T-helper 17 cell (primary cell): ENCODE measurements at places on chromosomes 7 and 10. TPM values are rescaled to one million over a fixed set of nuclear protein-coding genes. Genes with fewer than 3 reads are reported as not detected.

DNA sequence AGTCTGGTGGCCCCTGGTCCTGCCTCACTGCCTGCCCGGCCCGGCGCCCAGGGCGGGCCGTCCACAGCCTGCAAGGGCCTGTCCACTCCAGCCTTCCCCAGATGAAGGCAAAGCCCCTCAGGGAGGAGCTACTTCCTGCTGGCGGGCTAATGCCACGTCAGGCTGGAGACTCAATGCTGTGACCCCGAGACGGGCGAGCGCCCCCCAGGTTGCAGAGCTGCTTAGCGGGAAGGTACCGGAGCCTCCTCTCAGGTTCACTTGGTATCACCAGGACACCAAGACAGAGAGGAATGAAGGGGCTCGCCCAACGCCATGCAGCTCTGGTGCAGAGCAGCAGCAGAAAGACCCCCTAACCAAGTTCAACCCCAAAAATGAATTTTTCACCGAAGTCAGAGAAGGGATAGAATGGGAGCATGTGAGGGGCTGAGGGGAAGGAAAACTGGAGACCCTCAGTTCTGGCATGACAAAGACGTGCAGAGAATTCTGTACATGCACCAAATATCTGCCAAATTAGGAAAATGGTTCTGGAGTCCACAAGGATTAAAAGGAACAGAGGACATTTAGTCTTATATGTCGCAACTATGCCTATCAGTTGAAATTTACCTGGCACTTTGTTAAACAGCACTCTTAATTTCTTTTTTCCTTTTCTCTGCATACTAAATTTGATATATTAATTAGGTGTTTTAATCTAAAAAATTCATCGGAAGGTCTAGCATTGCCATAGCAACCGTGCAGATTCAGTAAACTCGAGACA, 2.8 kb downstream of the STK32C start:
- H3K27ac ChIP-seq = no peak overlapping the region
- H3K4me3 ChIP-seq = no peak overlapping the region
- H3K4me1 ChIP-seq = peaks cover 7% of the 10 kb centered on the region
- no peaks in the 10 kb centered on the region for H3K36me3 ChIP-seq

DNA sequence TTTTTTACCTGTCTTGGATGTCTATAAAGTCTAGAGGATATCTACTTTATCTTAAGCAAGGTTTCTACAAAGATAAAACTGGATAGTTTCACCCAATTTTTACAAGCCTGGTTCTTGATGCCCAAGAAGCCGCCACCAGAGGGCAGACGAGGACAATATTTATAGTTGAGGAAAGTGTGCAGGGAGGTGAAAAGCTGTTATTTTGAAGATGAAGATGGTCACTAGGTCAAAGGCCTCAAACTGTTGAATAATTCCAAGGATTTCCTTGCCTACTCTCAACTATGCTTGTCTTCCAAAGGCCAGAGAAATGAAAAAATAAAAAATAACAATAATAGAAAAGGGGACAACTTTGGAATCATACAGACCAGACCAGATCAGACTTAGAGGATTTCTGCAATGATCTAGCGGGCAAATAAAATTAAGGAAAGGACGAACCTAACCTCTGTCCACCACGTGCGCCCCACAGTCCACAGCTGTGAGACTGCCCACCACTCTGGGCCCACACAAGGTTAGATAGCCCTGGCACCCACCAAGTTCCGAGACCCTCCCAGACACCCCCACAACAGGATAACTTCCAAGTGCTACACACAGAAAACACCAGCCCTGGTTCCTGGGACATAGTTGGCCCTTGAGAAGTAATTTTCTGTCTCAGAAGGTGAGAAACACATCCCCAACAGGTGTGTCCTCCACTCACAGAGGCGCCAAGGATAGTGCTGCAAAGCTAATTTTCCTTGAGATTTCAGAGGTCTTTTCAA, 2.8 kb downstream of the PKD1L1 start:
- no peak overlapping the region for H3K4me3 ChIP-seq
- DNase-seq = peak; percentile 65
- H3K4me1 ChIP-seq = peaks cover 6% of the 10 kb centered on the region
- H3K27ac ChIP-seq = no peak overlapping the region
- H3K36me3 ChIP-seq = no peaks in the 10 kb centered on the region

DNA sequence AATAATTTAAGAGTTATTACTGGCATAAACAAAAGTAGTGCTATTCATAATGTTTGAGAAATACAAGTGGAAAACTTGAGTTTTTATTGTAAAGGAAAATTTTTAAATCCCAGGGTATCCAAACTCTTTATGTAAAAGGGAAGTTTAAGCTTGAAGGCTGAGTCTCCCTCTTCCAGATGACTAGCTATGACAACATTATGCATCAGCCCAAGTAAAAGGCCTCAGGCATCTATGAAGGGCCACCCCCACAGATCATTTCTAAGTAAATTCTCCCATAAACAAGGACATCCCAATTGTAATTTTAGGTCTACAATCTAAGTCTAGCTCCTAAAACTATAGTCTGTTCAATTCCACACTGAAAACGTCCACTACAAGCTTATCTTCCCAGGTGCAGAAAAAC, 166.2 kb upstream of the STEAP1 start:
- H3K36me3 ChIP-seq = no peaks in the 10 kb centered on the region
- no peak overlapping the region for H3K27ac ChIP-seq
- DNase-seq = no peak
- H3K27me3 ChIP-seq = no peaks in the 10 kb centered on the region
- H3K4me1 ChIP-seq = no peaks in the 10 kb centered on the region

DNA sequence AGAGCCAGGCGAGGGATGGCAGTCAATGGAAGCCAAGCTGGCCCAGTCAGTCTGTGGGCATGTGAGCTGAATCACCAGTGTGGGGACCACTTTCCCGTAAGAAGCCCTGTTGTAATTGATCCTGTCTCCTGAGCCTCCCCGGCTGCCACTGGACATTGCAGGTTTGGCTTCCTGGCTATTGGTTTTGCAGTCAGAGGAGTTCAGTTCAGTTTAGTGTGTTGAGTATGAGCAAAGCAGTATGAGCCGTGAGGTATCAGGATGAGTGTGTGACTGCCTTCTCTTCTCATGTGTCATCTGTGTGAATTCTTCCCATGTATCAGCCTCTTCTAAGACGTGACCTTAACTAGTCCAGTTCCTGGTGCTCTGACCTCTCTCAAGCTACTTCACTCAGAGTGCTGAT, 227.4 kb downstream of the PRKG1 start:
- no peaks in the 10 kb centered on the region for H3K27me3 ChIP-seq
- DNase-seq = no peak
- no peaks in the 10 kb centered on the region for H3K4me1 ChIP-seq

Gene CYP2C18
- not detected for total RNA-seq

- no peaks in the 10 kb centered on the region for H3K36me3 ChIP-seq
- peaks cover 35% of the 10 kb centered on the region for H3K4me1 ChIP-seq
- H3K27ac ChIP-seq = peak overlapping the region; percentile 75
These were observed 189.2 kb downstream of the CAMK1D start for GRCh38 chr10:12538491-12538995.

Gene TAS2R3
- total RNA-seq = 0.87 TPM

DNA sequence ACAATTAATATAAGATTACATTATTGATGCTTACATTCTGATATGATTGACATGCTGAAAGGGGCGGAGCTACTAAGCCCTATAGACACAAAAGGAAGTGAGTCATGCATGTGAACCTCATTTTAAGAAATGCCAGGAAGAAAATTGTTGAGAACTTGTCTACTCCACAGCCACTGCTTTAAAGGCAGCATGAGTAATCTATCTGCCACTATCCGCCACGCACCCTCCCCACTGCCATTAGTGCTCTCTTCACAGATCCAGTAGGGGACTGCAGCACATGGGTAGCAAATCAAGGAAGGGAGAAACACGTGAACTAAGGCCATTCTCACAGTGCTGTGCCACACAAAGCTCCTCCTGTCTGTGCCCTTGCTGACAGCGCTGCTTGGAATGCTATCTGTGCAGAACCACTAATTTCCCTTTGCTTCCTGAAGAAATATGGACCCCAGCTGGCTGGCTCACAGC, 524.8 kb downstream of the GRM8 start:
- H3K4me1 ChIP-seq = no peaks in the 10 kb centered on the region
- no peaks in the 10 kb centered on the region for H3K36me3 ChIP-seq
- H3K27me3 ChIP-seq = no peaks in the 10 kb centered on the region
- H3K27ac ChIP-seq = no peak overlapping the region

Gene MSMB
- not detected for total RNA-seq

DNA sequence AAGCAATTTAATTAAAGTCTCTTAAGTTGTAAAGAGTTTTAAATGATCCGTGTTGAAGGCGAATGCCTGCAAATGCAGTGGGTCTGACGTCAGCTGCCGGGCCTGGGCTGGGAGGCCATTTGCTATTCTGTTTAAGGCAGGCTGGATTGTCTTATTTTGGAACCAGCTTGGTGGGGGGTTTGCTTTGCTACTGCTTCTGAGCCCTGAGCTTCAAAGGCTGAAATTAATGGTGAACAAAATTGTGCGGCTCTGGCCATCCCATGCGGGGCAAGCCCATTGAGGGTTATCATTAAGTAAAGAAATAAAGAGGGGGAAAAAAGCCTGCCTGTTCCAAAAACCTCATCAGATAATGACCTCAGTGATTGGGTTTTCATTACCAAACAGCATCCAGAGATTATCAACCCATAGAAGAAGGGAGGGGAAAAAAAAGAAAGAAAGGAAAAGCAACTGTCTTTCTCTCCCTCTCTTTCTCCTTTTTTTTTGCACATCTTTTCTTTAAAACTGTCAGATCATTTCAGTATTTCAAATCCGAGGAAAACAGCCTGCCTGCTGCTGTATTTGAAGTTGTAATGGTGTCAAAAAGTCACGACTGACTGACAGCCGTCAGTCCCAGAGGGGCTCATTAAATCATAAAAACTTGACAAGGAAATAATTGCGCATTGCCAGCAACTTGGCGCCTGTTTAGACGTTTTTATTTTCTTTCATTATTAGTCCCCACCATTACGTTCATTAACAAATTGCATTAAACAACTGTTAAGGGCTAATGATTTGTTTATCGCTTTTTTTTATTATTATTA, 131.9 kb upstream of the TCF7L2 start:
- H3K27ac ChIP-seq = no peak overlapping the region
- H3K36me3 ChIP-seq = peaks cover 11% of the 10 kb centered on the region
- H3K4me3 ChIP-seq = no peak overlapping the region
- H3K27me3 ChIP-seq = no peaks in the 10 kb centered on the region

- H3K4me3 ChIP-seq = no peak overlapping the region
- peaks cover 9% of the 10 kb centered on the region for H3K4me1 ChIP-seq
- no peak for DNase-seq
These were observed 112.8 kb upstream of the STK17A start for GRCh38 chr7:43470110-43470509.

Gene LIPJ
- not detected for total RNA-seq

DNA sequence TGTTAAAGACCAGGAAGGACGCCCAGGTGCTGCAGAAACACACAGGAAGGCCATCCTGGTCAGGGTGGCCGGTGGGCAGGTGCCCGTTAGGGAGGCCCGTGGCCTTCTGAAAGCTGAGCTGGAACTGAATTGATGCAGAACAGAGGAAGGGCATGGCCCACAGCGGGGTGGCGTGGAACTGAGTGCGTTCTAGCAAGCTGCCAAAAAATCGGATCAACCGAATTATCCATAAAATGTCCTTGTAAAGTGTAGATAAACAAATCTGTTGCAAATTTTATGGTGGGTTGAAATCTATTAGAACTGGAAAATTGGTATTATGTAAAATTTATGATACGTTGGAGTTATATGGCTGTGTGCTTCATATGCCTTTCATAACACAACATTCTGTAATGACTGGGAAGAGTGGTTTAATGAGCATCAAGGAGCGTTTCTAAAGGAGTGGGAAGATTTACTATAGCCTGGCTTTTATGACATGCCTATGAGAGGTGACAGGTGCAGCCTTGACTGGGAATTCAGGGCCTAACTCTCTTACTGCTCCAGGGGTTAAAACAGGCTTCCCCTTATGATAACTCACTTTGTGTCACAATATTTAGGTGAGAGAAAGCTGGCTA, 108.1 kb downstream of the GPR26 start:
- DNase-seq = no peak
- H3K36me3 ChIP-seq = no peaks in the 10 kb centered on the region
- peaks cover 10% of the 10 kb centered on the region for H3K27me3 ChIP-seq
- no peak overlapping the region for H3K27ac ChIP-seq
